ENCODE measurements at places on chromosomes 1 and 21. TPM values are rescaled to one million over a fixed set of nuclear protein-coding genes. Genes with fewer than 3 reads are reported as not detected.

GRCh38 chr1:228420968-228421826, 4.5 kb upstream of the TRIM17 start:
- DNase-seq: no peak

- DNase-seq: no peak
Measured at GRCh38 chr1:117664314-117664713, 58.5 kb downstream of the TENT5C start.

DNA sequence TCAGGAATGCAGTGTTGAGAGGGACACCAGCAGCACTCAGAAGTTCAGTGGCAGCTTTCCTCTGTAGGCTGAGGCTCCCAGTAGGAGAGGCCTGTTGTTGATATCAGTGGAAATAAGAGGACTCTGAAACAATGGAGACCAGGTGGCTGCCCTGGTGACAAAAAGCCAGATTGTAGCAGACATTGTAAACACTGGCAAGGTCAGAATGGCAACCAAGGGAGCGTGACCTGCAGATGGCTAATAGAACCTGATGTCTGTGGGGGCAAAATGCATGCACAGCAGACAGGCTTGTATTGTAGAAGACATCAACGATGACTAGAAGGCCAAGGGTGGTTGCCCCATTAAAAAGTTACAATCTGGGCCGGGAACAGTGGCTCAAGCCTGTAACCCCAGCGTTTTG, 53.1 kb upstream of the GPR37L1 start:
- DNase-seq: no peak

DNA sequence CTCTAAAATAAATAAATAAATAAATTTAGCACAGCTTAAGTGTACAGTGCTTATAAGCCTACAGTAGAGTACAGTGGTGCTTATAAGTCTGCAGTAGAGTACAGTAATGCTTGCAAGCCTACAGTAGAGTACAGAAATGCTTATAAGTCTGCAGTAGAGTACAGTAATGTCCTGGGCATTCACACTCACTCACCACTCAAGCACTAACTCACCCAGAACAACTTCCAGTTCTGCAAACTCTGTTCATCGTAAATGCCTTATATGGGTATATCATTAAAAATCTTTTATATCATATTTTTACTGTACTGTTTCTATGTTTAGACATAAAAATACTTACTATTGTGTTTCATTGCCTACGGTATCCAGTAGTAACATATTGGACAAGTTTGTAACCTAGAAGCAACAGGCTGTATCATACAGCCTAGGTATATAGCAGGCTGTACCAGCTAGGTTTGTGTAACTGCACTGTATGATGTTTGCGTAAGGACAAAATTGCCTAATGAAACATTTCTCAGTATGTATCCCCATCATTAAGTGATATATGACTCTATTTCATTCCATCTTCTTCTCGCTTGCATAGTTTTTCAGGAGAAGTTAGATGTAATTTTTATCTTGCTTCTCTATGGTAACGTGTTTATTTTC, 14.0 kb upstream of the S100B start:
- DNase-seq: no peak

DNA sequence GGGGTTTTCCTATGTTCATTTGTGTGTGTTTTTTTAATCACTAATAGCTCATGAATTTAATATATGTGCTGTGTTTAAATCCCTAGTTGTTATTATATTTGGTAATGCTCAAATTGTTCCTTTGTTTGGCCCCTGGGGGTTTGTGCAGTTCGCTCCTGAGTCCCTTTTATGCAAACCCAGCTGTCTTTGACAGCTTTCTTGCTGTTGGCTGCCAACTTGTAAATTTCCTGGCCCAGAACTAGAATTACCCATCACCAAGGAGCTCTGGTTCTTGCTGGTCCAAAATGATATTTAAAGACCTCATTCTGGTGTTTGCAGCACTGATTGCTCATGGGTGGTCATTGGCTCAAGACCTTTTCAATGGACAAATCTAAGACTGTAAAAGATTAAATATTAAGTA, 39.6 kb upstream of the PGBD5 start:
- no peak for DNase-seq

ERICH3 gene
- 5.1 TPM for polyA plus RNA-seq

LCE1E gene
- polyA plus RNA-seq: not detected

LCE3E gene
- polyA plus RNA-seq: not detected
